ENCODE measurements at places on chromosomes 2 and 18.

GRCh38 chr2:138779406-138779780, 797 bp downstream of the NXPH2 start:
- DNase-seq, result no peak

- DNase-seq, result no peak
Observed at GRCh38 chr18:80201739-80202138, 45.6 kb downstream of the PARD6G start.

GRCh38 chr2:119254601-119255080, 31.0 kb downstream of the STEAP3 start:
- DNase-seq, result no peak

GRCh38 chr2:130759906-130760753, 4.8 kb downstream of the AMER3 start:
- DNase-seq, result no peak

DNA sequence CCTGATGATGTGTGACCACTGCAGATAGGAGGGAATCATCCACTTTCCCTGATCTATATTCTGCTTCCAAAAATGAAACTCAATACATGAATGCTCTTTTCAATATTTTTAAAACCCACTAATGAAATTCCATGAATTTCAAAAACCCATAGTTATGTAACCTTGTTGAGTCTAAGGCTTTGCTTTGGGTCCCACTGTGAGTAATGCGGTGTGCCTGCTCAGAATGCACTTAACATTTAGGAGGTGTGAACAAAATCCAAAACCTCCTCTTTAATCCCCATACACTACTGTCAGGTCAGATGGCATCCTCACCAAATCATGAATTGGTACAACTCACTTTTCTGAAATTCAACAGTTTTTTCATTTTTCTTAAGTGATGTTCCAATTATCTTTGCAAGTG, 50.4 kb downstream of the CCDC93 start:
- DNase-seq, result no peak

- DNase-seq, result no peak
Observed at GRCh38 chr2:215396595-215397313, 39.1 kb downstream of the FN1 start.
